EL (cell line): ENCODE measurements at places on chromosomes 7 and 10.

GRCh38 chr7:71132127-71132376, at the start of gene GALNT17:
Gene GALNT17, plus strand, starts transcription at chr7:71132144.
- no peak for DNase-seq

GRCh38 chr10:106682175-106682574, 482.3 kb downstream of the SORCS1 start:
- peak; percentile 49 for DNase-seq

DNA sequence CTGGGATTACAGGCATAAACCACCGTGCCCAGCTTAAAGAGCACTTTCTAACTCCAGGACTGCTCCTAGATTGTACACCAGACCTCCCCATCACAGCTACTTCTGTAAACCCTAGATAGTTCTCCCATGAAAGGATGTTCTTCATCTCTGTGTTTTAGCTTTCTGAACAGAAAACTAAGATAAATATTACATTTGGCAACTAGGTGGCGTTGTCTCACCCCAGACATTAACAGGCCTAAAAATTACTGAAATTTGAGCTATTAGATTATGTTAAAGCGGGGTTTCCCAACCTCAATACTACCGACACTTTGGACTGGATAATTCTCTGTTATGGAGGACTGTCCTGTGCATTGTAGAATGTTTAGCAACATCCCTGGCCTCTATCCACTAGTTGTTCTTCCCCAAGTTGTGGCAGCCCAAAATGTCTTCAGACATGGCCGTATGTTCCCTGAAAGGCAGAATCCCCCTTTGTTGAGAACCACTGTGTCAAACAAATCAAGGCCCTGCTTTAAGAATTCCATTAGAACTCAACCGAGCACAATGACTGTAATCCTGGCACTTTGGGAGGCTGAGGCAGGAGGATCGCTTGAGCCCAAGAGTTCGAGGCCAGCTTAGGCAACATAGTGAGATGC, 19.1 kb downstream of the ATOH7 start:
- peak; percentile 39 for DNase-seq

GRCh38 chr10:35056686-35057085, 33.5 kb downstream of the CUL2 start:
- DNase-seq, result peak; percentile 21

GRCh38 chr10:88670497-88670896, 6.3 kb downstream of the LIPF start:
- DNase-seq, result no peak

DNA sequence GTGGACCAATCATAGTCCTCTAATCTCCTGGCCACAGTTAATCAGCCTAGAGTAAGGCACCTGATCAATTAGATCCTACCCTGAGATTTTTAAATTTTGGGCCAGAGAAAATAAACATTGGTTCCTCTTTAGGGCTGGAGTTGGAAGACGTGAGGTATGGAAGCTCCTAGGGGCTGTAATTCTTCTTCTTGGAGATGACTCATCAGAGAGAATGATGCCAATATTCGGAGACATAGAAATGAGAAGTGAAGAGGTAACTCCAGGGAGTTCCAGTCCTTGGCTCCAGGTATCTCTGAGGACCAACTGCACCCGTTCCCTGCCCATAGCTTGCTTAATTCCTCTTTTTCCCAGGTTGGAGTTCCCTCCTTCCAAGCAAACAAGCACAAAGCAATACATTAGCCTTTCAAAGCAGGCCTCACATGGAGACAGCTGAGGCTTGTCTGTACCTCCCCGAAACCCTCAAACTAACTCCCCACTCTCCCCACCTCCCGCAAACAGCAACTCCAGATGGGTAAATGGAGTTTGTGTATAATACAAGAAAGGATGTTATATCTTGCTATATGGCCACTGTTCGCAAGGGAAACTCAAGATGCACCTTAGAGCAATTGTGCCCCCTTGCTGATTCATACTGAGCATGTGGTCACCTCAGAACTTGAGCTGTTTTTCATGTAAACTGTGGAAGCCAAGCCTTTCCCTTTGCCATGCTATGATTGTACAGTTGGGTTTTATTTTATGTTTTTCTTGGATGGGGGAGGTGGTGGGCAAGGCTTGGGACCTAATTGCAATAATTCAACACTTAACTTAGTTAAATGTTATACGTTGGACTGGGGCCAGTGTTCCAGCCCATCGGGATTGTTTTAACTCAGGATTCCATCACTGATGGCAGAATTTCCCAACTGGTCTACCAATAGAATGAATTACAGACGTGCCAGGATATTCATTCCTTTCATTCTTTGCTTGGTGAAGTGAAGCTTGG, 29.3 kb downstream of the PIK3AP1 start:
- DNase-seq, result peak; percentile 41

DNA sequence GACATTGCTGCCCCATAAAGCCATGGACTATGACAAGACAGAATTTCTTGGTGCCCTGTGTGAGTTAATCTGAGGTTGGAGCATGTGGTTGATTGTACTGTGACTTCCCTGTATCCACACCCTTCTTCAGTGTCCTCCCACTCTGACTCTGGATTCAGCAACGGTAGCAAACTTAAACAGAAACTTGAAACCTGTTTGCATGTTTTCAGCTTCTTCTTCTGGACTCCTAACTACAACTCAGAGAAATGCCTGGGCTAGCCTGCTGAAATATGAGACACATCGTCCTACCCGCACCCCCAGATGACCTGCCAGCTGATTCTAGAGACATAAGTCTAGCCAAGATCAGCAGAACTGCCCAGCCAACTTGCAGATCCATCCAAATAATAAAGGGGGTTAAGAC, 78.4 kb downstream of the IPMK start:
- peak; percentile 5 for DNase-seq

- DNase-seq, result peak; percentile 24
Observed at GRCh38 chr10:118585234-118585633, 10.2 kb downstream of the PRLHR start.
